ENCODE measurements at places on chromosomes 11 and 22. TPM values are rescaled to one million over a fixed set of nuclear protein-coding genes. Genes with fewer than 3 reads are reported as not detected.

- no peak for DNase-seq
These were observed 10.9 kb upstream of the NAALADL1 start for GRCh38 chr11:65069217-65069616.

- DNase-seq: no peak
These were observed 50.2 kb upstream of the BID start for GRCh38 chr22:17824457-17824856.

DNA sequence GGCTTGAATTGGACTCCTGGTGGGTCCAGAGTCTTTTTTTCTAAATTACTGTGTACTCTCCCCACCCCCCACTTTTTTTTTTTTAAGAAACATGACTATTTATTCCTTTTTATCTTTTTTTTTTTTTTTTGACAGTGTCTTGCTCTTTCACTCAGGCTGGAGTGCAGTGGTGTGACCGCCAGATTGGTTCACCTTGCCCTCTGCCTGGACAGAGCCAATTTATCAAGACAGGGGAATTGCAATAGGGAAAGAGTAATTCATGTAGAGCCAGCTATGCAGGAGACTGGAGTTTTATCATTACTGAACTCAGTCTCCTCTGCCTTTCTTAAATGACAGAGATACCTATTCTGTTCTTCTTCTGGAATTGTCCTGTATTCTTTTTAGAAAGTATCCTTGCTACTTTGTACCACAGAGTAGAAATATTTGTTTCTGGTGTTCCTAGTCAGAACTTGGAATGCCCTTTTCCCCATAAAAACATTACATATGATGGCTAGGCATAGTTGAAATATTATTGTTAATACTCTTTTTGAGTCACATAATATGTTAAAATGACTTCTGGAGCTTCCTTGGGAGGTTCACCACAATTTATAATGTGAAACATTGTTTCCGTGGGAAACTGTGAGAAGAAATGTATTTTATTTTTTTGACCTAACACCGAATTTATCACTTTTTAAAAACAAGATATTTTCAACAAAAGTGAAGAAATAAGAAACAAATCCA lies 95.6 kb downstream of the UVRAG start:
- DNase-seq: no peak

GRCh38 chr11:34344410-34344767 lies 13.4 kb downstream of the ABTB2 start:
- no peak for DNase-seq

- no peak for DNase-seq
These were observed 36.4 kb downstream of the SLC22A12 start for GRCh38 chr11:64627371-64627770.

- DNase-seq: no peak
These were observed 48.8 kb upstream of the CD44 start for GRCh38 chr11:35090125-35090524.

GRCh38 chr22:26589367-26589844 lies 526 bp downstream of the TPST2 start:
- DNase-seq: peak; percentile 83

DNA sequence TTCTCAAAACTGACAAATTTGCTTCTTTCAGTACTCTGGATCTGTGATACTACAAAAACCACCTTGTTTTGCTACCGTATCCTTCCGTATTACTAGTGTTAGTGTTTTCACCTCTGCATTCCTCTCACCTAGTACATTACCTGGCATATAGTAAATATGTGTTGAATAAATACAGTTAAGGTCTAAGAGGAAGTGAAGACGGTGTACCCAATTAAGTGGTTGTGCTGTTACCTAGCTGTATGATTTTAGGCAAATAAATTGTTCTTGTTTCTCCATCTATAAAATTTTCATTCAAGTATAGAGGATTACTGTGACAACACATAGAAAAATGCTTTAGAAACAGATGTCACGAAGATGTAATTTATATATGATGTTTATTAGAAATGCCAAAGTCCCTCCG lies 8.9 kb downstream of the BCL2L13 start:
- no peak for DNase-seq

GRCh38 chr11:83493917-83494316 lies 207.8 kb upstream of the CCDC90B start:
- no peak for DNase-seq

- no peak for DNase-seq
These were observed 14.6 kb downstream of the MS4A6A start for GRCh38 chr11:60168306-60168705.

DNA sequence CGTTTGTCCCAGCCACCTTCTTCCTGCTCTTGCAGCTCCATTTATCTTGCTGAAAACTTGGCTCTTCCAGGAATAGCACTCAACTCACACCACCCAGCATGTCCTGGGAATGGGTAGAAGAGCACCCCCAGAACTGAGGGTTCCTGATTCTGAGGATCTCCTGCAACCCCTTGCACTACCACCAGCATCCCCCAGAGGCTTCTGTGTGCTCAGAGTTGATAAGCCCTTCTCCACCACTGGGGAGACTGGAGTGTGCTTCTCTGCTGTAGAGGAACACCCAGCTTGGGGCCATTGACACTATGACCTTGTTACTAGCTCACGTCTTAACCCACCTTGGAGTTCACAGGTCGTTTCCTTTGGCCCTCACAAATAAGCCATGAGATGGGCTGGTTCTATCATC lies 121.0 kb downstream of the GRIK4 start:
- no peak for DNase-seq

PKNOX2 gene
- 8.2 TPM for total RNA-seq

- no peak for DNase-seq
These were observed 33.2 kb upstream of the TCF20 start for GRCh38 chr22:42303396-42304323.

DNA sequence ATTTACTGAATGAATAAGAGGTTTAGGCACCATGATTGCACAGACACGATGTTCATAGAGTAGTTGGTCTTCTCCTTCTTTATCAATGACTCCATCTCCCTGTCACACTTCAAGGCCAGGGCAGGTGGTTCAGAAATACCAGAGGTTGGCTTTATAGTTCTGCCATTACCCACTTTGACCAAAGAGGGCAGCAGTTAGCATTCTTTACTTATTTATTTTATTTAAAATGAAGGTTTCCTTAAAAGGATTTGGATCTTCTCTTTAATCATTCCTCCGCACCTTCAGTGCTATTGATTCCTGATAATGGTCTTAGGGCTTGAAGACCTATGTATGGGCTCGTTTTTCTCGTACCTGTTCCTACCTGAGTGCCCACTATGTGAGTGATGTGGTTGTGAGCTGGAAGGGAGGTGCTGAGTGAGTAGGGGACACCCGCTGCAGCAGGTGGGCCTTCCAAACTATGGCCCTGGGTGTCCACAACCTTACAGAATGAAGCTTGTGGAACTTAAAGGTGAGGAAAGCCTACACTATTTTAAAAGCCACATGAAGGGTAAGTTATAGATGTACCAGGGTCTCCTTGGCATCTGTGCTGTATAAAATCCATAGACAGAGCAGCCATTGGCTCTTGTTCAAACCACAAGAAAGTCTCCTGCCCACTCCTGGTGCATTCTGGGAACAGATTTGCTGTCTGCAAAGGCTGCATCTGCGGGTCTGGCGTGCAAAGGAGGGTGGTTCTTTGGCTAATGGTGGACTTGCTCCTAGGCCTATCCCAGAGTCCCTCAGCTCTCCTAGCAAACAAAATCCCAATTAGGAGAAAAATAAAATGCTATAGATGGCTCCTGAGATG lies 35.0 kb downstream of the TIMP3 start:
- DNase-seq: no peak

VSIG10L2 gene
- total RNA-seq: 0.14 TPM

SNX32 gene
- 0.52 TPM for total RNA-seq

APOL5 gene
- not detected for total RNA-seq

ACR gene
- 2.6 TPM for total RNA-seq

GRCh38 chr11:7347611-7348431 lies 96.1 kb downstream of the SYT9 start:
- DNase-seq: no peak

PRR14L gene
- 33.6 TPM for total RNA-seq

DNA sequence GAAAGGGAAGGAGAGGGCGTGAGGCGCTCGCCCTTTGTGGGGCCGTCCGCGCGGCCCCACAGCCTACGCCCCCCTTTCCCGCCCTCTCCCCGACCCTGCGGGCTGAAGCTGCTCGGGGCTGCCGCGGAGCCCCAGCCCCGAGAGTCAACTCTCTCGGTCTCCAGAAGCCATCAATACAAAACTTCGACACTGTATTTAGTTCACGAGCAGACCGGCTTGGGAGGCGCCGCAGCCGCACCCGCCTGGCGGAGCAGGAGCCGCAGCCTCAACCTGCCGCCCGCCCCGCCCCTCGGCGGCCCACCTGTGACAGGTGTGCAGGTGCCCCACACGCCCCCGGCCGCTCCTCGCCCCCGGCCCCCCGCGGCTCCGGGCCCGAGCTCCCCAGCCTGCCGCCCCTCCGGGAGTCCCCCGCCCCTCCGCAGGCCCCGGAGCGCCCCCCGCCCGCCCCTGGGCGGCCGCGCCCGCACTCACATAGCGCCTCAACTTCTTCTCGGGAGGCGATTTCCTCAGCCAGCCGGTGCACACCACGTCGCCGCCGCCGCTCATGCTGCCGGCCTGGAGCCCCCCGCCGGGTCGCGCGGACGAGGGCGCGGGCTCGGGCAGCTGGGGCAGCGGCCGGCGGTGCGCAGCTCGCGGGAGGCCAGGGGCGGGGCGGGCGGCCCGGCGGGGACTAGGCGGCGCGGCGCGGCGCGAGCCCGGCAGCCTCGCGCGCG lies at the start of gene GAB2:
Gene GAB2, minus strand, starts transcription at position 646 of the 713 bp plus-strand sequence. Its CDS starts 100 bp downstream, at position 546.
- DNase-seq: no peak

DNA sequence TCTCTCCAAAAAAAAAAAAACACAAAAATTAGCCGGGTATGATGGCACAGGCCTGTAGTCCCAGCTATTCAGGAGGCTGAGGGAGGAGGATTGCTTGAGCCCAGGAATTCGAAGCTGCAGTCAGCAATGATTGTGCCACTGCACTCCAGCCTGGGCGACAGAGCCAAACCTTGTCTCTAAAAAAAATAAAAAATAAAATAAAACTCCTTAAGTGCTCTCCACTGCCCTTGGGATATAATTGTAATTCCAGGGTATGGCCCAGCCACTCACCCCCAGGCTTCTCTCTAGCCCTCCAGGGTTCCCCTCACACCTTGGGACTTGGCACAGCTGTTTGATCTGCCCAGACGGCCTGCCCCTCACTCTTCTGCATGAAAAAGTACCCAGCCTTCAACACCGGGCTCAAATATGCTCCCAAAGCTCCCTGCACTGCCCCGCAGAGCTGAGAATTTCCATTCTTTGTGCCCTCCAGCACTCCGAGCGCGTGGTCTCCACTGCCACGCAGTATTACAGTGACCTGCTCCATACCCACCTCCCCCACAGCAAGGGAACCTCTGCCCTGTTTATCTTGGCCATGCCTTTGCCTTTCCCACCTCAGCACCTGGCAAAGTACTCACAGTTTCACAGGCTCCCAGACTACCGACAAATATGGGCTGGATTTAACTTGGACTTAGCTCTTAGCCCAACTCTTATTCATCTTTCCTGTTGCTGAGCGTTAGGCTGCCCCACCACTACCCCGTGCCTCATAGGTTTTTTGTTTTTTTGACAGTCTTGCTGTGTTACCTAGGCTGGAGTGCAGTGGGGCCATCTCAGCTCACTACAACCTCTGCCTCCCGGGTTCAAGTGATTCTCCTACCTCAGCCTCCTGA lies 7.6 kb upstream of the FTH1 start:
- DNase-seq: peak; percentile 42
